ENCODE measurements at places on chromosomes 4 and X. TPM values are rescaled to one million over a fixed set of nuclear protein-coding genes. Genes with fewer than 3 reads are reported as not detected.

- DNase-seq: no peak
These were observed 214.6 kb upstream of the GALNT7 start for GRCh38 chr4:172953896-172954568.

DNA sequence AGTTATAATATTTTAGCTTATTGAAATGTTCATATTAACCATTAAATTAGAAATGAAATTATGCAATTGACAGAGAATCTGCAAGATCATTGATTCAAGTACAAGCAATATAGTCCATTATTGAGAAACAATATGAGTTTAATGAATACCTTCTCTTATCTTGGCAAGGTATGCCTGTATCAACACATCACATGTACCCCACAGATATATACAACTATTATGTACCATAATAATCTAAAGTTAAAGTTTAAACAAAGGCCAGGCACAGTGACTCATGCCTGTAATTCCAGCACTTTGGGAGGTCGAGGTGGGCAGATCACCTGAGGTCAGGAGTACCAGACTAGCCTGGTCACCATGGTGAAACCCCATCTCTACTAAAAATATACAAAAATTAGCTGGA lies 514.7 kb downstream of the PCDH7 start:
- DNase-seq: no peak

DNA sequence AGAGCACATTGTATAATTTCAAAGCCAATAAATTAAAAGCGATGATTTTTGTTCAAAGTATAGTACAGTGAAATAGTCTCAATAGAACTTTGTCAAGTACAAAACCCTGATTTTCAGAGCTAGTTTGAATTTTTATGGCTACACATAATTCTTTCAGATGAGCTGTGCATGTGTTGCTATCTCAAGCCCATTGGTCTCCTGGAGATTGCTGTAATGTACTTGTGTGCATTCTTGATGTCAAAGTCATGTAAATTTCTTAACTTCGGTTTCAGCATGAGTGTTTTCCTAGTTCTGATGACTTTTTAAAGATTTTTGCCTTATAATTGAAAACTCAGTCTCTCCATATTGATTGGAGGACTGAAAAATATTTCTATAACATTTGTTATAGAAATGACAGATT lies 200.8 kb downstream of the CEP135 start:
- DNase-seq: no peak

GRCh38 chrX:107857837-107858236 lies 32.2 kb downstream of the MID2 start:
- no peak for DNase-seq

The P2RY10 gene
- not detected for total RNA-seq

Data from right atrium auricular region (tissue), 2 donors.